ENCODE measurements at places on chromosomes 11 and 22.

DNA sequence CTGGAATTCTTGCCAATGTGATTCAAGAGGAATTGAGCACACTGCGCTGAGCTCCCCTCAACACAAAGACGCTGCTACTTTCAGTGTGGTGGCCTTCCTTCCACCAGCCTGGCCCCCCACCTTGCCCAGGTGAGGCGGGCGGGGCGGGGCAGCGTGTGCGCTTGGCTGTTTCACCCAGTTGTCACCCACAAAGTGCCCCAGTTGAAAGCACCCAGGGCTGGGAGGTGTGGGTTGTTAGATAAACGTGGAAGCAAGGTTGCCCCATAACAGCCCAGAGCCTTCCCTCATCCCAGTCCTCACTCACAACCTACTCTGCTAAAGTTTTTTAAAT, 43.1 kb downstream of the CACNG2 start:
- DNase-seq: no peak

DNA sequence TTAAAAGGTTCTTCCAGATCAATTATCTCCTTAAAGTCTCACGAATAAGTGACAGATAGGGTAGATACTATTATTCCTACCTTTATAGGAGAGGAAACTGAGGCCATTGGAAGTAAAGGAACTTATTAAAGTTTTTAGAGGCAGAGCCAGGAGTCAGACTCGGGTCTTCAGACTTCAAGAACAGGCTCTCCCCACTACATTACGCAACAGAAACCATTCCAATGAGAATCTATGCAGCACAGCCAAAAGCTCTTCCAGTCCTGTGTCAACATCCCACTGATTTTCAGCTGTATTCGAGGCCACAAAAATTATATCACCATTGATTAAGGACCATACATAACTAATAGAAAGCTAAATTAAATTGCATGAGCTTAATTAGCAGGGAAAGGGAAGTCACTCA, 77.4 kb downstream of the RELT start:
- no peak for DNase-seq

DNA sequence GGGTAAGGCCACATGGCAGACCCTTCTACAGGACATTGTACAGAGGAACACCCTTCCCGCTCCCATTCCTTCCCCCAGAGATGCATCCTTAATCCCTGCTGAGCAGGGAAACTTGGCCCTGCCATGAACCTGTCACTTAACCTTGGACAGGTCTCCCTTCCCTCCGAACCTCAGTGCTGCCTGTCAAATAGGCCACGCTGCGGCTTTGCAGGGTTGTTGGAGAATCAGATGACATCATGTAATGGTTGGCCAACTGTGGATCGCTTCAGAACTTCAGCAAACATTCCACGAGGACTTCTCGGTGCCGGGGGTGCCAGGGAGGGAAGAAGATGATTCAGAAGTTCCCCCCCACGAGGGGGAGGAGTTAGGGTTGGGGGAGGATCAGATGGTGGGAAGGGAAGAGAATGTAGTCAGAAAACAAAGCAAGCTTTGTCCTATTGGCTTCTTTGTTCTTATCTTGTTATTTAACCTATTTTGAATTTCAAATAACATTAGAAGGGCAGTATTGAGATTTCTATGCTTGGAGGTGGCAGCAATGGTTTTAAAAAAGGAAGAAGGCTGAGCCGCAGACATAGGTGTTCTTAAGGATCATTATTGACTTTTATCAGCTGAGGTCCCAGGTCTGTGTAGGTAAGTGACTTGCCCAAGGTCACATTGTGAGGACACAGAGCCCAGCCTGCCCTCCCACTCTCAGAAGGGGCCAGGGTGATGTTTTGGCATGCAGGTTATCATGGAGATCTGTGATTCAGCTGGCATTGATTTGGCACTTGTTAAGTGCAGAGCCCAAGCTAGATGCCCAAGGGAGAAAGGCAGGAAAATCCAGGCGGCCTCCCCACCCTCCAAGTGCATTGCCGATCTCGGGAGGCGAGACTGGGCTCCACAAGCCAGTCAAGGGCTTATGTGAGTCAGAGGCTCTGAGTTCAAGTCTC, 3.1 kb downstream of the CDC42EP1 start:
- DNase-seq: peak; percentile 52

GRCh38 chr11:77672264-77672663, 34.7 kb upstream of the CLNS1A start:
- no peak for DNase-seq

GRCh38 chr11:80239217-80239616, 798.4 kb upstream of the TENM4 start:
- DNase-seq: no peak

DNA sequence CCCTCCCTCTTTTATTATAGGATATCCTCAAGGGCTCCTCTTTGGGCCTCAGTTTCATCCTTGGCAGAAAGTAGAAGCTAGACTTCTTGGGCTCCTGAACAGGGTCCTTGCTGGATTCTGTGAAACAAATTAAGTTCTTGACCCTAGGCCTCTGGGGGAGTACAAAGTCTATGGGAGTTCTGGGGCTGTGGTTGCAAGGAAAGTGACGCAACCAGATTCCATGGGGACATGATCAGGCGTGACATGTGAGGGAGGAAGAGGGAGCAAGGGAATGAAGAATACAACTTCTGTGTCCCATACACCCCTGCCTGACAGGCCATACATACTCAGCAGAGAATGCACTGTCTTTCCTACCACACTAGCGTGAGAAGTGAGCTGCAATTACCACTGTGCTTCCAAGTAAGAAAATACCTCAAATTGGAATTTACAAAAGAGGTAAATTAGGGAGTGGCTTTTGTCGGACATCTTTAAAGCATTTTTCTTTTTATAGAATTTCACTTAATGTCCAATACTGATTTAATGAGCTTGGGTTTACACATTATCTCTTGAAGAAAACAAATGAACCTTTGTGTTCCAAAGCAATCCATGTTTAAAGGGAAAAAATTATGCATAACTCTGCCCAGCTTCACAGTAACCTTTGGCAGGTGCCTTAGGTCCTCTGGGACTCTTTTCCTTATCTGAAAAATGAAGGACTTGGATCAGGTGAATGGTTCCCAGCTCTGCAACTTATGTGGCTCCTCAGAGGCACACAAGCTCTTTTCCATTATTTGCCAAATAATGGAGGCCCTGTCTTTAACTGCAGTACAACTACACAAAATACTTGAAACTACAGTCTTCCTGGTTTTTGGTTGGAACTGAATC, 38.9 kb downstream of the LIMK2 start:
- DNase-seq: no peak

- DNase-seq: no peak
Measured at GRCh38 chr11:105929084-105929955, 92.7 kb downstream of the MSANTD4 start.

GRCh38 chr11:43998308-43998707, 49.5 kb upstream of the ACCSL start:
- no peak for DNase-seq

DNA sequence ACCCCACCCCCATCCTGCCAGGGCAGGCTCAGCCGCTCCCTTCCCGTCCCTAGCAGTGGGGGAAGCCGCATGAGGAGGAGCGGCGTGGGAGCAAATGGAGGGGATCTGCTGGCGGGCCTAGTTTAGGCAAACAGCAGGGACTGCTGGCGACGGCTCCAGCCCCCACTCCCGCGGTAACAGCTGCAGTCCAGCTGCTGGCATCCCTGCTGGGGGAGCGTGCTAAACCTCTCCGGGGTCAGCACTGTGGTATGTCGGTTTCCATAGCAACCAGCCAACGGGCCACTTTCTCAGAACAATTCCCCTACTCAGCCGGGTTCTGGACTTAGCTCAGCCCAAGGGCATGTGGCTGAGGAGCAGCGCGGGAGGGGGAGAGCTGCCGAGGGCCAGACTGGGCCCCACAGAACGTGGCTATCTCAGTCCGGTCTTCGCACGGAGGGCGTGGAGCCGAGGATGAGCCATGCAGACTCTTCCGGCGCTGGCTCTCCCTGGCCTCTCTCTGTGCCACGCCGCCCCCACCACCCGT, 98.8 kb downstream of the PKNOX2 start:
- peak; percentile 98 for DNase-seq

DNA sequence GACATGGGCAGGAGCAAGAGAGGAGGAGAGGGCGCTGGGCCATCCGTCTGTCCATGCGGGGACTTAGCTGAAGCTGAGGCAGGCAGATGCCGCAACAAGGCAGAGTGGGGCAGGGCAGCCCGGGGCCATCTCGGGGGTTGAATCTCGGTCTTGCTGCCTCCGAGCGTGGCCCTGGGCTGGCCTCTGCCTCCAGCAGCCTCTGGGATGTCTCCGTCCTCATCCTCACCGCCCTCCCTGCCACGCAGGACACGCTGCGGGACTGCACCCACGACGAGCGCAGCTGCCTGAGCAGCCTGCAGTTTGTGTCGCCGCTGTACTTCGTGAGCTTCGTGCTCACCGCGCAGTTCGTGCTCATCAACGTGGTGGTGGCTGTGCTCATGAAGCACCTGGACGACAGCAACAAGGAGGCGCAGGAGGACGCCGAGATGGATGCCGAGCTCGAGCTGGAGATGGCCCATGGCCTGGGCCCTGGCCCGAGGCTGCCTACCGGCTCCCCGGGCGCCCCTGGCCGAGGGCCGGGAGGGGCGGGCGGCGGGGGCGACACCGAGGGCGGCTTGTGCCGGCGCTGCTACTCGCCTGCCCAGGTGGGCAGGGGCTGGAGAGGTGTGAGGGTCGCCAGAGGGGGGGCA, 108.4 kb downstream of the CACNA1I start:
- DNase-seq: no peak
